ENCODE measurements at places on chromosomes 13 and 19. TPM values are rescaled to one million over a fixed set of nuclear protein-coding genes. Genes with fewer than 3 reads are reported as not detected.

DNA sequence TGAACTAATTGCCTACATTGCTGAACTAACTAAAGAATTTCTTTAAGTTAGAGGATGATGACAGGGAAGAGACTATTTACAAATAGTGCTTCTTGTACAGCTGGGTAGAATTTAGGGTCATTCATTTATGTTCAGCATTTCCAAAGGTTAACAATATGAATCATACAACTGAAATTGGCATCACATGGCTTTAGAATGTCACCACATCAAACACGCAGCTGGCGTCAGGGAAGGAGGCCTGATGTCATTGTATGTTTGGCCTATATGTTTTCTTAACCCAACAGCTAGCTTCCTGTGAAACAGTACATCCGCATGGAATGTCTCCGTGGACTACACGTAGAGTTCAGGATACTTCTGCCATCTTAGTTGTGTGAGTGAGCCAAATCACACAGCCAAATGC is 99.0 kb upstream of the TNFSF11 start:
- no peak for DNase-seq

DNA sequence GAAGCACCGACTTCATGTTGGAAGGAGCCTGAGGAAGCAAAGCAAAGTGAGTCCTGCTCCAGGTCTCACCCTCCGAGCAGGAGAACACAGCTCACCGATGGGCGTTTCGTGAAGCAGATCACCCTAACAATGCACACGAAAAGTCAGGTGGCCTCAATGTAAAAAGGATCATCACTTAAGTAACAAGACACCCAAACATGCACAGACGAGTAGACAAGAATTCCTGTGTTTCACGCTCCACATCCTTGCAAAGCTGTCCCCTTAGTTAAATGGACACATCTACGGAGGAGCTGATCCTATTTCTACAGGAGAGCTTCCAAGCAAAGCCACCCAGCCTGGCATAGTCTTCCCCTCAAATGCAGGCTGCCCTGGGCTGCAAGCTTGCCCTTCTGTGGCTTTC is 66.2 kb downstream of the SLC15A1 start:
- DNase-seq = no peak

- no peak for DNase-seq
Measured at GRCh38 chr19:51822946-51823345, 28.0 kb downstream of the FPR3 start.

DNA sequence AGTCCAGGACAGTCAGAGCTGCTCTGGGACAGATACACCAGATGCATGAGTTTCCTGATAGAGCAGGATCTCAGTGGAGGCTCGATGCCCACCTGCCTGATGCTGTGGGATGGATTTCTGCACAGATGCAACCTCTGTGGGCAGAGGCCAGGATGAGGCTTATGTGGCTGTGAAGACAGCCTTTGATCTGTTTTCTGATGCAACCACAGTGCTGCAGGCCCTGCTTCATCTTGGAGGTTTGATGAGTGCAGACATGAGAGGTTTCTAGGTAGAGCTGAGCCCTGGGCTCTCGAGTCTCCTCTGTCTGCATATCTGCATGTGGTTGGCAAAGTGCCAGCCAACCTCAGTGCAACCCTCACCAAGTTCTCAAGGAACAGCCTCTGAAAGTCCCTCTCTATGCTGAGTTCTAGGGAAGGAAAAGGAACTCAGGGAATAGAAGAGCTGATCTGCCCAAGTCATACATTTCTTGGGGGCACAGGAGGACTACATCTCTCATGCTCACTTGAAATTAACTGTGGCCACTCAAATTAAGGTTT is 23.1 kb upstream of the TSHZ3 start:
- DNase-seq = peak; percentile 44

Gene CBLC
- total RNA-seq = not detected

Gene MBD3L3
- not detected for total RNA-seq

DNA sequence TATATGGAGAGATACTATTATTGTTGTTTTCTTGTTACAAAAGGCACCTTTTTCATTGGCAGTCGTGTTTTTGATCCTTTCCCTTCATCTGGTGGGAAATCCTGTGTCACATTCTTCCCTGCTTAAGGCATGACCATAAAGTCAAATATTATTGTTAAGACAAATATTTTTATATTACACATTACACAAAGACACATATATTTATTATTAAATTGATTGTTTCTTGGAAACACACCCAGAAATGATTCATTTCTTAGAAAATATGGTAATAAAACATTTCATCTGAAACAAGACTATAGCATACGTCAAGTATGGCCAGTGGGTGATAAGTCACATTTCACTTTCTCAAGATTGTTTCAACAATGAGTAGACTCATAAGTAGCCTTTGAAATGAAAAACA is 77.3 kb downstream of the KCTD12 start:
- DNase-seq = no peak

Gene DCT
- not detected for total RNA-seq

Gene IGFL3
- total RNA-seq = not detected

GRCh38 chr13:43924549-43925245 is 45.0 kb downstream of the LACC1 start:
- no peak for DNase-seq

DNA sequence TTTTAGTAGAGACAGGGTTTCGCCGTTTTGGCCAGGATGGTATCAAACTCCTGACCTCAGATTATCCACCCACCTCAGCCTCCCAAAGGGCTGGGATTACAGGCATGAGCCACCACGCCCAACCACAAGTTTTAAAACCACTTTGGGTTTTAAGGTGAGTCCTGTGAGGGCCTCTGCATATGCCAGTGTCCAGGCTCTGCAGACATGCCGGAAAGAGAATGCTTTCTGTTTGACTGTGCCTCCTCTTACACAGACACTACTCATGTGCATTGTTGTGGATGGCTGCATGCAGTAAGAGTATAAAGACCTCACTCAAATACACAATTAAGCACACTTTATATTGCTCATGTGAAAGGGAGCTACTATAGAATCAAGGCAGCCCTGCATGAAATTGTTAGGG is 20.8 kb upstream of the SLC25A30 start:
- DNase-seq = peak; percentile 47

GRCh38 chr13:53068585-53069520 is 40.2 kb downstream of the OLFM4 start:
- DNase-seq = no peak

GRCh38 chr13:59842507-59842906 is 321.2 kb downstream of the DIAPH3 start:
- DNase-seq = no peak

DNA sequence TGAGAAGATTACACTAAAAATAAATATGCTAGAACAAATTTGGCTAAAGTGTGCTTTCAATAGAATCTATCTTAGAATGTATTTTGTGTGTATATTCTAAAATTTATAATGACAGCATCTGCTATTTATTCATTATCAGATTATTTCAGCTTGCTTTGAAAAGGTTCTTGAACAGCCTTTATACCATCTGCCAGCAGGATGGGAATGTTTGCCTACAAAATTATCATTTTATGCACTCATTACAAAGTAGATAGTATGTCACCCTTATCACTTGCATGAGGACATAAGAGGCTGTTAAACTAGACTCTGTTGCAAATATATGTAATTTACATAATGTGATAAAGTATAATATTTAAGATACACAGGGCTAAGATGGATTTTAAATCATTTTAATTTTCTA is 1286.9 kb upstream of the PCDH20 start:
- DNase-seq = no peak

GRCh38 chr13:44092078-44092970 is 212.6 kb downstream of the LACC1 start:
- no peak for DNase-seq

Gene PSG11
- not detected for total RNA-seq

DNA sequence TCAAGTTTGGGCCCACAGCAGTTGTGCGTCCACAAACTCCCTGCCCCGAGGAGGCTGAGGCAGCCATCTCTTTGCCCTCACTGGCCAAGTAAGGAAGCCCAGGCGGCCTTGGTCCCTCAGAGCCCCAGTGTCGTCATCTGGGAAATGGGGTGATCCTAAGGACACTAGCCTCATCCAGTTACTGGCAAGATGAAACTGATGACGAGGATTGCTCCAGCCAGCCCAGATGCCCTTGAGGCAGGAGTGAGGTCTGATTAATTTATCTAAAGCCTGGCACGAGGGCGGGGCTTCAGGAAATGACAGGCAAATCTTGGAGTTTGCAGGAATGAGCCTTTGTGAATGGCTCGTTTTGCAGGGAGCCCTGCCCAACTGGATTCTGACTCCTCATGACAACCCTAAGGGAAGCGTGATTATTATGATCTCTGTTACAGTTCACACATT is 5.6 kb downstream of the LIPE start:
- no peak for DNase-seq

Gene THSD1
- 0.26 TPM for total RNA-seq

DNA sequence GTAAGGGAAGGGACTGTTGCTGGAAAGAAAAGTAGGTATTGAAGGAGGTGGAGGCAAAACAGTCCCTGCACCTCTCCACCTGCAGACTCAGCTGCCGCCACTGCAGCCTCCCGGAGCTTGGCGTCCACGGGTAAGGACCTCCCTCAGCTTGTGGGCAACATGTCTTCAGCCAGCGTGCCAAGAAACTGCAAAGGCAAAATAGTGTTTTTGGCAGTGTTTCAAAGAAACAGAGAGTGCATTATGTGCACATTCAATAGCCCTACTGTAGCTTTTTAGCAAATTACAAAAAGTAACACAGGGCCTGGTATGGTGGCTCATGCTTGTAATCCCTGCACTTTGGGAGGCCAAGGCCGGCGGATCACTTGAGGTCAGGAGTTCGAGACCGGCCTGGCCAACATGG is 57.4 kb downstream of the ATP11A start:
- no peak for DNase-seq

Gene OR4F17
- total RNA-seq = not detected

Gene NKG7
- total RNA-seq = 852 TPM

Gene PEAK3
- total RNA-seq = not detected

DNA sequence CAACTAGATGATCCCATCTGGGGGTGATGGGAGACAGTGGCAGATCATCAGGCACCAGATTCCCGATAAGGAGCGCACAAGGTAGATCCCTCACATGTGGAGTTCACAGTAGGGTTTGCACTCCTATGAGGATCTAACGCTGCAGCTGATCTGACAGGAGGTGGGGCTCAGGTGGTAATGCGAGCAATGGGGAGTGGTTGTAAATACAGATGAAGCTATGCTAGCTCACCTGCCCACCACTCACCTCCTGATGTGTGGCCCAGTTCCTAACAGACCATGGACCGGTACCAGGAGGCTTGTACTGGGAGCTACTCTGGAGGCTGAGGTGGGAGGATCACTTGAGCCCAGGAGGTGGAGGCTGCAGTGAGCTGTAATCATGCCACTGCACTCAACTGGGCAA is 34.8 kb downstream of the VAV1 start:
- no peak for DNase-seq

Gene RFPL4A
- not detected for total RNA-seq

- no peak for DNase-seq
Measured at GRCh38 chr13:37595162-37595561, 3.4 kb downstream of the POSTN start.

- DNase-seq = no peak
Measured at GRCh38 chr13:29499506-29500165, 95.9 kb downstream of the SLC7A1 start.

DNA sequence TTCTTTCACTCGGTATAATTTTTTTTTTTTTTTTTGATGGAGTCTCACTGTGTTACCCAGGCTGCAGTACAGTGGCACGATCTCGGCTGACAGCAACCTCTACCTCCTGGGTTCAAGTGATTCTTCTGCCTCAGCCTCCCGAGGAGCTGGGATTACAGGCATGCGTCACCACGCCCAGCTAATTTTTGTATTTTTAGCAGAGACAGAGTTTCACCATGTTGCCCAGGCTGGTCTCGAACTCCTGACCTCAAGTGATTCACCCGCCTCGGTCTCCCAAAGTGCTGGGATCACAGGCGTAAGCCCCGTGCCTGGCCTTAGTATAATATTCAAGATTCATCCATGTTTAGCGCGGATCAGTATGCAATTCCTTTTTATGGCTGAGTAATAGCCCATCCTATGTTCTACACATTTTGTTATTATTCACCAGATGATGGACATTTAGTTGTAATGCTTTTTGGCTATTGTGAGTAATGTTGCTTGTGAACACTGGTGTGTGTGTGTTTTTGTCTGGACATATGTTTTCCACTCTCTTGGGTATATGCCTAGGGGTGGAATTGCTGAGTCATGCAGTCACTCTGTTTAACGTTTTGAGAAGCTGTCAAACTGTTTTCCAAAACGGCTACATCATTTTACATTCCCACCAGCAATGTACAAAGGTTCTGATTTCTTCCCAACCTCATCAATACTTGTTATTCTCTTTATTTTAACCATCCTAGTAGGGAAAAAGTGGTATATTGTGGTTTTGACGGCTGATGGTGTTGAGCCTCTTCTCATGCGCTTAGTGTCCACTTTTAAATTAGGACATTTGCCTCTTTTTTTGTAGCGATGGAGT is 22.9 kb downstream of the PLEKHF1 start:
- no peak for DNase-seq

- DNase-seq = no peak
Measured at GRCh38 chr13:73198991-73199411, 140.2 kb downstream of the KLF5 start.

Gene GSX1
- not detected for total RNA-seq

Gene ZNF8
- total RNA-seq = 4.8 TPM

DNA sequence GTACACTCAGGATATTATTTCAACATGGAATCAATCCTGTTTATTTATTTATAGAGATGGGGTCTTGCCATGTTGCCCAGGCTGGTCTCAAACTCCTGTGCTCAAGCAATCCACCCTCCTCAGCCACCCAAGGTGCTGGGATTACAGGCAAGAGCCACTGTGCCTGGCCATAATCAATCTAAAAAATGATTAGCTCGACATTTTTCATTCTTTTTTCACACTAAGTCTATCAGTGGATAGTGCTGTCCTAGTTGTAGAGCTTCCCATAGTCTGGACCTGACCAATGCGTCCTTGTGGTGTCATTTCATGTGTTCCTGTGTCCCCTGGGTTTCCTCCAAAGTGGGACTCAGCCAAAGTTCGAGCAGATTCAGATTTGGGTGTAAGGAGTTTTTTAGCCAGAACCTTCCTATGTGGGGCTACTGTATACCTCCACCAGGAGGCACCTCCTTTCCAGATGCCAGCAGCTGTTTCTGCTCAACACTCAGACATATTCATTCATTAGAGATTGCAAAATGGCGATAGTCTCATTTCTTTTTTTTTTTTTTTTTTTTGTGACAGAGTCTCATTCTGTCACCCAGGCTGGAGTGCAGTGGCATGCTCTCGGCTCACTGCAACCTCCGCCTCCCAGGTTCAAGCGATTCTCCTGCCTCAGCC is 61.1 kb downstream of the MAP4K1 start:
- DNase-seq = peak; percentile 69

GRCh38 chr13:100212904-100213553 is 124.1 kb downstream of the PCCA start:
- DNase-seq = no peak

Gene BSG
- 225 TPM for total RNA-seq

Gene SIX5
- total RNA-seq = 2.8 TPM

Gene DCAF15
- total RNA-seq = 94.3 TPM

Gene NXNL1
- total RNA-seq = not detected

Gene KBTBD6
- 7.2 TPM for total RNA-seq

- no peak for DNase-seq
Measured at GRCh38 chr13:79398915-79399314, 7.1 kb downstream of the RBM26 start.

- DNase-seq = no peak
Measured at GRCh38 chr19:16204005-16204294, 6.2 kb downstream of the AP1M1 start.

- DNase-seq = peak; percentile 87
Measured at GRCh38 chr19:47093841-47094240, 19.7 kb downstream of the ZC3H4 start.

All from activated CD8-positive, alpha-beta memory T cell treated with anti-CD3 and anti-CD28 coated beads, Interleukin-2, amount 10 ng/mL, durations not matched to agents 7 days and 5 days (primary cell).